ENCODE measurements at places on chromosomes 12 and 14.

- DNase-seq, result no peak
Measured at GRCh38 chr12:1117371-1117770, 126.3 kb downstream of the ERC1 start.

DNA sequence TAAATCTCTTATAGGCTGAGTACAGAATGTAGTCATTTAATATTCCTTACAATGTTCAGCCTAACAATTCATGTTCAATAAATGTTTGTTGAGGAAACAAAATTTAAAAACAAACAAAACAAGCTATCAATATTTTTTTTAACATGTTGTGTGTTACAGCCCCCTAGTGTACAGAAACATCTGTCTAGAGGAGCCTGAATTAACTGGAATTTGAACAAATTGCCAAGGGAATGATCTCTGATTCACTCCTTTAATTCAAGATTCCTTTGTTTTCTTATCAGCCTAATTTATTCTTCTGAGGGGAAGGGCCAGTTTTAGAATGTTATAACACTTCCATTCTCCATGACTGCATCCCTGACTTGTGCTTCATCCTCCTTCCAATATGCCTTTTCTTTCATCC is 127.2 kb downstream of the CMAS start:
- DNase-seq, result no peak

DNA sequence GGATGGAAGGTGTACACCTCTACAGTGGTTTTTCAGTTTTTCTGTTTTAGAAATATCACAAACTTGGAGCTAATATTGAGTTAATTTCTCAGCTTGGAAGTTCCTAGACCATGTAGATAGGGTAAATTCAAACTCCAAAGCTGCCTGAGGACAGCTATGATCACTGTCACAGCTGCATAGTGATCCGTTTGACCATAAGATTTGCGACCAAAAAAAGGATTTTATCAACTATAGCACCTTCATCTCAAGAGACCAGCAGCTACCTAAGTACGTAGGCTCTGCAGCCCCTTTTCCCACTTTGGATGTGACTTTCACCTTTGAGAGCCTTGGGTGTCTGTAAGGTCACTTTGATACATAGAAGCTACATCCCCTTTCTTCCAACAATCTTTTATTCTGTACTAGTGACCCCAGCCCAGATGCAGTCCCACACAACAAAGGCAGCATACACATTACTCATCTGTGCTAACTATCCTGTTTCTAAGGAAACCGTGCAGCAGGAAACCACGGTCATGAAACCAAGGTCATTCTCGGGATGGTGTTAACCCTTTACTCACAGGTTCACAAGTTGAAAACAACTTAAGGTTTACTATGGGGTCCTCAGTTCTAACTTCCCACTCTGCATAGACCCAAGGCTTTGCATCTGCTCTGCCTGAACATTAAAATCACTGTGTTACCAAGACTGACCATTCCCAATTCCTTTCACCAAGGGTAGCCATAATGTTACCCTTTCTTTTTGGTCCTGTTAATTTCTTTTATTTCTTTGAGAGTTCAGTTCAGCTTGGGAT is 75.4 kb downstream of the IFT81 start:
- DNase-seq, result no peak

GRCh38 chr14:94665121-94665520 is 52.9 kb downstream of the SERPINA3 start:
- no peak for DNase-seq

DNA sequence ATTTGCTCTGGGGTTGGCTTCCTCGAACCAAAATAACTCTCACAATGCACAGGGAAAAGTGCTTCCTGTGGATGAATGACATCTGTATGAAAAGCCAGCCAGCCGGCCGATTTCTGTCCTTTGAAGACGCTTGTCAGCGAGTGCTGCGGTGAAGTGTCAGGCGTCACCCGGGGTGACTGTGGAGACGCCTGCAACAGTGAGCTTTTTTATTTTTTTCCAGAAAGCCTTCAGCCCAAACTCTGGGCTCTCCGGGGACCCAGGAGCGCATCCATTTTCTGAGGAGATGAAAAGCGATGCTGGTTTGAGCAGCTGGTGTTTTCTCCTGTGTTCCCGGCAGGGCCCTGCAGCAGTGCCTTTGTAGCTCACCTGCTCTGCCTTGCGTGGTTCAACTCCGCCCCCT is 147.9 kb upstream of the MYL2 start:
- DNase-seq, result no peak

GRCh38 chr12:41684997-41685396 is 459.7 kb downstream of the GXYLT1 start:
- DNase-seq, result no peak

DNA sequence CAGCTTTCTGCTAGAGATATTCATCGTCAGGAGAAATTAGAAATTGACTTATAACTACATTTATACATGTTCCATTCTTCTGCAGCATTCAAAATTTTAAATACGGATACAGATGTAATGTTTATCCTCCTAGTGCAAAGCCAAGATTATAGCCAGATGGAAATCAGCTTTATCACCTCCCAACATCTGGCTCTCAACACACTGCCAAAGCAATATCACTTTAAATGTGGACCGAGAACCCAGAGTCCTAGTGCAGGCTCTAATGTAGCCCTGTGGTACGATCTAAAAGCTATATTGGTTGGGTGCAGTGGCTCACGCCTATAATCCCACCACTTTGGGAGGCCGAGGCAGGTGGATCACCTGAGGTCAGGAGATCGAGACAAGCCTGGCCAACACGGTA is 6.5 kb downstream of the MLH3 start:
- no peak for DNase-seq

GRCh38 chr12:56930241-56930640 is 4.0 kb downstream of the SDR9C7 start:
- DNase-seq, result no peak

DNA sequence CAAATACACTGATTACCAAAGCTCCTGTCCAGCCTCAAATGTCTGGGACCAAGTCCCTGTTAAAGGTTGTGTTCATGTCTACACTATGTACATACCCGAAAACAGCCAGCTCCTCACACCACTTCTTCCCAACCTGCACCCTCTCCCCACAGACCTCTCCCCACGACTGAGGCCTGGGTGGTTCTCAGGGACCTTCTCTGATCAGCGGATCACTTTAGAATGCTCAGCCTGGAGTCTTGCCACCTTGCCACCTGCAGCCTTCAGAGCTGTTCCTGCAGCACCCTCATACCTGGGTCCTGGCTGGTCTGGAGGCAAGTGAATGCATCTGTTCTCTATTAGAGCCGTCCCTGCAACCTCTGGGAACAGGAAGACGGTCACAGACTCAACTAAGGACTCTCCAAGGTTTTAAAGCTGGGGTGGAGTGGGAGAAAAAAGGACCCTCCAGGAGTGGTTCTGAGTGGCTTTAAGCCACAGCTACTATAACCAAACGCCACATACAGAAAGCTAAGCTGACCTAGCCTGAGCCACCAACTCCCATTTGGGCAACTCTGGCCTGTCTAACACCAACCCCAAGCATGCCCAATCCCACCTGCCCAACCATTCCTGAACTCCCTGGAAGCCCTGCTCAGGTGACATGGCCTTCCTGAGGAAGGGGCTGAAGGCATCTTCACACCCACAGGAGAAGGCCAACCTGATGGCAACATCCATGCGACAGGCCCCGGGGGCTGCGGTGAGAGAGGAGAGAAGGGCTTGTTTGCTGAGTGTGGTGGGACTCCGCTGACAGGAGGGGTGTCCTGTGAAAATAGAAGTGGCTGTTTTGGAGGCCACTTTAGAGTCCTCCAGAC is 8.6 kb downstream of the KRT2 start:
- no peak for DNase-seq

GRCh38 chr14:100077441-100077840 is 12.2 kb downstream of the EVL start:
- DNase-seq, result no peak

GRCh38 chr14:59630288-59630963 is 53.8 kb upstream of the CCDC175 start:
- no peak for DNase-seq

- DNase-seq, result no peak
Measured at GRCh38 chr14:66464261-66464660, 21.9 kb upstream of the CCDC196 start.

DNA sequence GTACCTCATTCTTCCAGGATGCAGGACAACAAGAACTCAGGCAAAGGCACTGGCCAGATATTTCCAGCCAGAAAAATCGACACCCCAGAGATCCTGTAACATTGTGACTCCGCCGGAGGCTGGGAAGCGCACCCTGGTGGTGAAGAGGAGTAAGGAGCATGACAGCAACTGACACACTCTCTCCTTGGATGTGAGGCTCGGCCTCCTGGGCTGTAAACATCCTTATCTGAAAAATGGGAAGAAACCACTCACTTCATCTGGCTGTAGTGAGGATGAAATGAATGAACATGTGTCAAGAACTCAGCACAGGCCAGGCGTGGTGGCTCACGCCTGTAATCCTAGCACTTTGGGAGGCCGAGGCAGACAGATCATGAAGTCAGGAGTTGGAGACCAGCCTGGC is 27.5 kb downstream of the TCHP start:
- DNase-seq, result peak; percentile 6

DNA sequence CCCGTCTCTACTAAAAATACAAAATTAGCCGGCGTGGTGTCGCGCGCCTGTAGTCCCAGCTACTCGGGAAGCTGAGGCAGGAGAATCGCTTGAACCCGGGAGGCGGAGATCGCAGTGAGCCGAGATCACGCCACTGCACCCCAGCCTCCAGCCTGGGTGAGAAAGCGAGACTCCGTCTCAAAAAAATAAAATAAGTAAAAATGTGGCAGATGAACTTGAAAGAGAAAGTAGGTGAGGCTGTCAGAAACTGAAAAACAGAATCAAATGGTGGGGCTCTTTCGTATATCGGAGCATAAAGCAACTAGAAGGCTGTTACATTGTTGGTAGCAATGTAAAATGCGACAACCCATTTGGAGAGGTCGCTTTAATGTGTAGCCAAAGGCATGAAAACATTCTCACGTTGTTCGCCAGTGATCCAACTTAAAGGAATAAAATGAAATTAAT is 767 bp upstream of the CCNT1 start:
- no peak for DNase-seq

DNA sequence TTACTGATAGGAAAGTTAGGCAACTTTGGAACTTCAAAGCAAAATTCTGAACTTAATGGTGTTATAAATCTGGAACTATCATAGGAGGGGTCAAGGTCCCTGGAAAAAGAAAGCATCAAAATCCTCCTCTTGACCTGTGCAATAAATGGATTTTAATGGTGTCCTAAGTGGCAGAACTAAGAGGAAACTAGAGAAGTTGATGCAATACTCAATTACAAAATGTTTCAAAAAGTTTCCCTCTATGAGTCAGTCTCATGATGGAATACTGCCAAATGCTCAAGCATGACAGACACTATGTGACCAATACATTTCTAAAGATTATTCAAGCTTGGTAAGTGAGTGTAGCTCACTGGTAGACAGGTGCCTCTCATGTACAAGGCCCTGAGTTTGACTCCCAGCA is 47.7 kb upstream of the ERGIC2 start:
- no peak for DNase-seq

DNA sequence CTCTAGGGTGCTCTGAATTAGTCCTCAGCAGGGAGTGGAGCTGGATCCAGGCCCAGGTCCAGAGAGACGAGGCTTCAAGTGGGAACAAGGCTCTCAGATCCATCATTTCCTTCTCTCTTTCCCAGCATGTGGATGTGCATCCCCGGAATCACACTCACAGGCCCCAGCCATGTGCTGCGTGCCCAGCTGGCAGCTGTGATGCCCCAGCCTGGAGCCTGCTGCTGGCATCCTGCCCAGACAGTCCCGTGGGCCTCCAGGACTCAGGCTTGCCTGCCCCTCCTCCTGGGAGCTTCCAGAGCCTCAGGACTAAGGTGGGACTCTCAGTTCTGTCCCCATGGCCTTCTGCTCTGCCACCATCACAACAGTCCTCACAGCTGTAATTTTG is 6.2 kb upstream of the KRT84 start:
- no peak for DNase-seq

- DNase-seq, result no peak
Measured at GRCh38 chr14:70935135-70935534, 27.9 kb downstream of the PCNX1 start.

GRCh38 chr12:127399451-127399850 is 867.5 kb upstream of the TMEM132C start:
- no peak for DNase-seq

GRCh38 chr12:51752234-51752889 is 96.2 kb downstream of the FIGNL2 start:
- DNase-seq, result no peak

DNA sequence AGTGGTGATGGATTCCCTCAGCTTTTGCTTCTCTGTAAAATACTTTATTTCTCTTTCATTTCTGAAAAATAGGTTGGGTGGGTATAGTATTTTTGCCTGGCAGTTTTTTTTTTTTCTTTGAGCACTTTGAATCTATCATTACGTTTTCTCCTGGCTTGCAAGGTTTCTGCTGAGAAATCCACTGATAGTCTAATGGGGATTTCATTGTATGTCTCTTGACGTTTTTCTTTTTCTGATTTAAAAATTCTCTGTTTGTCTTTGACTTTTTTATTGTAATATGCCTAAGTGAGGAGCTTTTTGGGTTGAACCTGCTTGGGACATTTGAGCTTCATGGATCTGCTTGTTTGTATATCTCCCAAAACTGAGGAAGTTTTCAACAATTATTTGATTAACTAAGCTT is 606.0 kb downstream of the KCNH5 start:
- no peak for DNase-seq

DNA sequence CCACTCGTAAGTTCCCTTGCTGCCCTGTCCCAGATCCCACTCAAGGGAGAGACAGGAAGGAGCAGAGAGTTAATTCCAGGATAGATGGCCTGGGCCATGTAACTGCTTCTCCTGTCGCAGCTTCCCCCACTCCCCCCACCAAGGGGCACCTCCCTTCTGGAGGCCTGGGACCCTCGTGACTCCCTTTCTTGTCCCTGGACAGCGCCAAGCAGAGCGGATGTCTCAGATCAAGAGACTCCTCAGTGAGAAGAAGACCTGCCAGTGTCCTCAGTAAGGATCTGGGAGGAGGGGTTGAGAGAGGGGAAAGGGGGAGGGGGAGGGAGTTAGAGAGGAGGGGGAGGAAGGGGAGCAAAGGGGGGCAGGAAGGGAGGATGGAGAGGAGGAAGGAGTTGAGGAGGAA is 3.0 kb upstream of the GPR162 start:
- no peak for DNase-seq

DNA sequence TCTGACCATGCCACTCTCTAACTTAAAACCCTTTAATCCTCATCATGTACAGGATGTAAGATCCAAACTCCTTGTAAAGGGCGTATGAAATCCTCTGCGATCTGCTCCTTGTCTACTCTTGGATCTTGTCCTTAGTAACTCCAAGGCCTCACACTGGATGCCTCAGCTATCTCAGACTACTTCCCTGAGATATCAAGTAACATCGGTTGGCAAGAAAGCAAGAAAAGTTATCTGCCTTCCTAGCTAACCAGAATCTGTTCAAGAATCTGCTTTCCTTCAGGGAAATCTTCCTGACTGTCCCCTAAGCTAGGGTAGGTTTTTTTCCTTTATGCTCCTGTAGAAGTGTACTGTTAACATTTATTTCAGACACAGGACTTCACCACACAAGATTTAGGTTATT is 82.6 kb downstream of the TAOK3 start:
- DNase-seq, result no peak

- DNase-seq, result no peak
Measured at GRCh38 chr14:101535701-101536207, 25.5 kb upstream of the DIO3 start.

- DNase-seq, result no peak
Measured at GRCh38 chr12:49091056-49091835, 3.4 kb downstream of the DHH start.
